ENCODE measurements at places on chromosomes 1 and 21. TPM values are rescaled to one million over a fixed set of nuclear protein-coding genes. Genes with fewer than 3 reads are reported as not detected.

GRCh38 chr1:2541619-2542245, 11.7 kb upstream of the HES5 start:
- no peaks in the 10 kb centered on the region for H3K36me3 ChIP-seq
- no peak overlapping the region for H3K27ac ChIP-seq
- no peak overlapping the region for H3K4me3 ChIP-seq
- no peak for DNase-seq
- peaks cover 12% of the 10 kb centered on the region for H3K4me1 ChIP-seq

- DNase-seq = no peak
- peaks cover 4% of the 10 kb centered on the region for H3K36me3 ChIP-seq
- H3K27me3 ChIP-seq = no peaks in the 10 kb centered on the region
- no peak overlapping the region for H3K27ac ChIP-seq
- H3K4me3 ChIP-seq = no peak overlapping the region
Observed at GRCh38 chr1:194055536-194055935, 869.1 kb upstream of the B3GALT2 start.

- H3K4me1 ChIP-seq = no peaks in the 10 kb centered on the region
- no peak overlapping the region for H3K4me3 ChIP-seq
- no peak for DNase-seq
- H3K36me3 ChIP-seq = peaks cover 4% of the 10 kb centered on the region
Observed at GRCh38 chr21:41582866-41583265, 74.9 kb upstream of the TMPRSS2 start.

- H3K27ac ChIP-seq = no peak overlapping the region
- H3K27me3 ChIP-seq = peaks cover 12% of the 10 kb centered on the region
- H3K4me1 ChIP-seq = peaks cover 12% of the 10 kb centered on the region
- DNase-seq = no peak
- no peak overlapping the region for H3K4me3 ChIP-seq
- peaks cover 4% of the 10 kb centered on the region for H3K36me3 ChIP-seq
Observed at GRCh38 chr1:215530401-215530984, 36.6 kb upstream of the KCTD3 start.

- H3K4me1 ChIP-seq = peaks cover 63% of the 10 kb centered on the region
- DNase-seq = no peak
- H3K36me3 ChIP-seq = 0 out of 2 replicates have a peak, but pooled peaks cover 3% of the 10 kb centered on the region
Observed at GRCh38 chr1:89954401-89954800, 40.5 kb upstream of the ZNF326 start.

GRCh38 chr1:168348146-168348709, 67.6 kb downstream of the TBX19 start:
- no peaks in the 10 kb centered on the region for H3K36me3 ChIP-seq
- DNase-seq = no peak
- no peak overlapping the region for H3K27ac ChIP-seq
- H3K27me3 ChIP-seq = no peaks in the 10 kb centered on the region
- peak overlapping the region; percentile 72 for H3K4me3 ChIP-seq

DNA sequence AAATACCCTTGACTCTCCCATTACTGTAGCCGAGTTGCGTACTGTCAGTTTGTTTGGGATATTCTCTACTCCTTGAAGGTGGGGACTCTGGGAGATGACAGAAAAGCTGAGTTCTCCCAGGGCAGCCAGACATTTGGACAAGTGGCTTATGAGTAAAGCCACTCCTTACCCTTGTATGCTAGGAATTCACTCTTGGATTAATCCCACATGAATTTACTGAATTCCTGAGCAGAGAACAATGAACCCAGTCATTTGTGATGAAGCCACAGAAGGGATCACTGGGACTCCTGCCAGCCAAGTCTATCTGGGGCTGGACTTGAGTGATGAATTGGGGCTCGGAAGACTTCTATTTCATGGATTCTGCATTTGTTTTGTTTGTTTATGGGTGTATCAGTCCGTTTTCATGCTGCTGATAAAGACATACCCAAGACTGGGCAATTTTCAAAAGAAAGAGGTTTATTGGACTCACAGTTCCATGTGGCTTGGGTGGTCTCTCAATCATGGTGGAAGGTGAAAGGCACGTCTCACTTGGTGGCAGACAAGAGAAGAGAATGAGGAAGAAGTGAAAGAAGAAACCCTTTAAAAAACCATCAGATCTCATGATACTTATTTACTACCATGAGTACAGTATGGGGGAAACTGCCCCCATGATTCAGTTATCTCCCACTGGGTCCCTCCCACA, 25.1 kb downstream of the C1orf116 start:
- peak overlapping the region; percentile 99 for H3K27ac ChIP-seq
- DNase-seq = peak; percentile 95
- H3K36me3 ChIP-seq = peaks cover 5% of the 10 kb centered on the region

DNA sequence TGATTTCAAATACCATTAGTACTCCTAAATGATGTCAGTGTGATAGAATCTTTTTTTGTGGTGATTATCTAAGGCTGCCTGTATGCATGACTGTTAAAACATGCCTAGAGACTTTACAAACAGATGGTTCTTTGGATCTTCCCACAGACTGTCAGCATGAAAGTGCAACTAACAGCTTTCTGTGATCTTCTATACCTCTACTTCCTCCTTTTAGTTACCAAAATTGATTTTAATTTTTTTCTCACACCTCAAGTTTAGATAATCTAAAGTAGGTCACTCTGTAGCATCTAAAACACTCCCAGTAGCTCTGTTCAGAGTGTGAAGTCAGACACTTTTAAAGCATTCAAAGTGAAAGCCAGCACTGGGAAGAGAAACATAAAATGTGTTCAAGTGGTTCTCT, 534.5 kb downstream of the PTPRC start:
- H3K36me3 ChIP-seq = no peaks in the 10 kb centered on the region
- peaks cover 6% of the 10 kb centered on the region for H3K4me1 ChIP-seq
- no peak overlapping the region for H3K27ac ChIP-seq
- no peak overlapping the region for H3K4me3 ChIP-seq

DNA sequence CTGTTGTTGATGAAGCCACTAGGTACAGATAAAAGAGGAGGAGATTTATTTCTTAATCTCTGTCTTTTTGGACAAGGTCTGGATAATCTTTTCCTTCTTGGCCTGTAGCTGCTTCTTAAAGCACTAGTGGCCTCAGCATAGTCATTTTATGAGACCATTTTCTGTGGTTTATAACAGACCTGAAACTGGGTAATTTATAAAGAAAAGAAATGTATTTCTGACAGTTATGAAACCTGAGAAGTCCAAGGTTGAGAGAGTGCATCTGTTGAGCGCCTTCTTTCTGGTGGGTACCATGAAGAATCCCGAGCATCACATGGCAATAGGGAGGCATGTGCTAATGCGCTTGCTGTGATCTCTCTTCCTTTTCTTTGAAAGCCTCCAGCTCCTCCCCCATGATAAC, 36.7 kb upstream of the PDC start:
- H3K36me3 ChIP-seq = peaks cover 8% of the 10 kb centered on the region
- H3K4me1 ChIP-seq = peaks cover 81% of the 10 kb centered on the region
- H3K4me3 ChIP-seq = no peak overlapping the region
- no peaks in the 10 kb centered on the region for H3K27me3 ChIP-seq
- DNase-seq = no peak

- peaks cover 5% of the 10 kb centered on the region for H3K27me3 ChIP-seq
- no peak overlapping the region for H3K4me3 ChIP-seq
- no peak overlapping the region for H3K27ac ChIP-seq
- DNase-seq = peak; percentile 55
- peaks cover 15% of the 10 kb centered on the region for H3K4me1 ChIP-seq
Observed at GRCh38 chr1:174114788-174115448, 44.4 kb upstream of the RABGAP1L start.

DNA sequence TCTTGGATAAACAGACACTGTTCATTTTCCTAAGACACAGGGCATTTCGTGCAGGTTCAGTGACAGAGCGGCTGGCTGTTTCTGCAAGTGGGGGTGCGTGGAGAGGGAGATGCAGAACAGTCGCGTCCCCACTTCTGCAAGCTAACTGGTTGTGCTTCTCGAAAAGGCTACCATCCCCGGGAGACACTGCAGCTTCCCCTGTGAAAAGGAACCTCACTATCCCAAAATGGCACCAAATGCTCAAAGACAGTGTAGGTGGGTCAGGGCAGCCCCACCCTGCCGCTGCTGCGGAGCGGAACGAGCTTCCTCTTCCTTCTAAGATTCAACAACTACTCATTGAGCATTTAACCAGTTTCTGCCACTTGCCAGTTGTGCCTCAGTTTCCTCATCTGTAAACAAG, 19.2 kb upstream of the BACE2 start:
- DNase-seq = no peak
- H3K27ac ChIP-seq = no peak overlapping the region
- no peaks in the 10 kb centered on the region for H3K4me1 ChIP-seq
- no peaks in the 10 kb centered on the region for H3K36me3 ChIP-seq

DNA sequence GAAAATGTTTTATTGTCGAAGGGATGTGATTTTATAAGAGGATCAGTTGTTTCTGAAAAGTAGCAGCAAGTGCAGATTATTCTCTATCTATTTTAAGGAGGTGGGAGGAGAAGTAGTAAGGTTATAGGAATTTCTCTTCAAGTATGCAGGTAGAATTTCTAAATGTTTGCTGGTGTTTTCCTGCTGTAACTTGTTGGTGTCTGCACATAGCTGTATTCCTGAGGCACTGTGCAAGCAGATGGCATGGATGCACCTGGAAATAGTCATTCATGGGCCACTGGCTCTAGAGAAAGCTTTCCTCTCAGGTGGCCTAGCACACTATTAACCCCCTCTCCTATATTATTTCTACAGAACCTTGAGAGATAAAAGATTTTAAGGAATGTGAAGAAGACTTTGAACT, 30.3 kb upstream of the PODN start:
- no peak for DNase-seq
- H3K27ac ChIP-seq = no peak overlapping the region
- no peaks in the 10 kb centered on the region for H3K27me3 ChIP-seq
- H3K4me3 ChIP-seq = no peak overlapping the region

DNA sequence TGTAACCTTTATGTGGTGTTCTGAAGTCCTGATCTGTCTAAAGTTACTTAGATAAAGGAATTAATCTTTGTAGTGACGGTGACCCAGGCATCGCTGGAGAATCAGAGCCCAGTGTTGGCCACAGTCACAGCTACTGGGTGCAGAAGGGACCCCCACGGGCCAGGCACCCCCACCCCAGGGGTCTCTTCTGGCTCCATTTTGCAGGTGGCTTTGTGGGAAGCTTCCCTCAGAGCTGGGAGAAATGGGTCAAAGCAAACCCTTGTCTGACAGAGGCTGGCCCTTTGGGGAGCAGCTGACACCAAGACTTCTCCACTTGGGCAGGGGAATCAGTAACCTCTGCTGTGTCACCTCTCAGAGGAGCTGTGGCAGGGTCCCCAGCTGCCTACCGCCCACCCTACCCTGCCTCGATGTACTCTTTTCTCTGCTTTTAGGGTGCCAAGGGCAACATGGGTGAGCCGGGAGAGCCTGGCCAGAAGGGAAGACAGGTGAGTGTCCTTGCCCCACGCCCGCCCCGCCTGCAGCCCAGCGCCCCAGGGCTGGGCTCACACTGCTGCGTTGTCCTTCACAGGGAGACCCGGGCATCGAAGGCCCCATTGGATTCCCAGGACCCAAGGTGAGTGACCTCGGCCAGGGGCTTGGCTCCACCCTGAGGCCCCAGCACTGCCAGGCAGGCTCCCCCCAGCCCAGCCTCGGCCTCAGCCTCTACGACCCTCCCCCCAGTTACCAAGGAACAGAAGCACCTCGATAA, 17.7 kb downstream of the COL6A2 start:
- peaks cover 23% of the 10 kb centered on the region for H3K36me3 ChIP-seq
- no peak overlapping the region for H3K4me3 ChIP-seq
- DNase-seq = no peak
- H3K27ac ChIP-seq = no peak overlapping the region
- H3K4me1 ChIP-seq = peaks cover 6% of the 10 kb centered on the region

GRCh38 chr1:220431554-220432239, 96.2 kb upstream of the MARK1 start:
- H3K27ac ChIP-seq = no peak overlapping the region
- no peaks in the 10 kb centered on the region for H3K27me3 ChIP-seq
- no peak overlapping the region for H3K4me3 ChIP-seq
- no peaks in the 10 kb centered on the region for H3K36me3 ChIP-seq
- no peaks in the 10 kb centered on the region for H3K4me1 ChIP-seq

GRCh38 chr21:15247613-15248012, 182.8 kb upstream of the NRIP1 start:
- peaks cover 30% of the 10 kb centered on the region for H3K4me1 ChIP-seq
- DNase-seq = no peak
- no peaks in the 10 kb centered on the region for H3K27me3 ChIP-seq
- no peaks in the 10 kb centered on the region for H3K36me3 ChIP-seq
- no peak overlapping the region for H3K4me3 ChIP-seq
- H3K27ac ChIP-seq = no peak overlapping the region

DNA sequence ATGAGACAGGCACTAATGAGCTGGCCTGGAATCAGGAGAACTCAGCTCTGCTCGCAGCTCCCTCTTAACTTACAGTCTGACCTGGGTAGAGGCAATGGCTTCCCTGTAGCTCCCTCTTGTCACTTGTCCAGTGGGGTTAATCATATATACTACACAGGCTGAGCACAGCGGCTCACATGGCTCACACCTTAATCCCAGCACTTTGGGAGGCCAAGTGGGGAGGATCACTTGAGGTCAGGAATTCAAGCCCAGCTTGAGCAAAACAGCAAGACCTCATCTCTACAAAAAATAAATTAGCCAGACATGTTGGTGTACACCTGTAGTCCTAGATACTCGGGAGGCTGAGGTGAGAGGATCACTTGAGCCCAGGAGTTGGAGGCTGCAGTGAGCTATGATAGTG, 4.2 kb downstream of the S100A6 start:
- H3K4me3 ChIP-seq = no peak overlapping the region
- H3K36me3 ChIP-seq = peaks cover 19% of the 10 kb centered on the region
- peak overlapping the region; percentile 67 for H3K27ac ChIP-seq
- peaks cover 61% of the 10 kb centered on the region for H3K4me1 ChIP-seq
- DNase-seq = no peak

DNA sequence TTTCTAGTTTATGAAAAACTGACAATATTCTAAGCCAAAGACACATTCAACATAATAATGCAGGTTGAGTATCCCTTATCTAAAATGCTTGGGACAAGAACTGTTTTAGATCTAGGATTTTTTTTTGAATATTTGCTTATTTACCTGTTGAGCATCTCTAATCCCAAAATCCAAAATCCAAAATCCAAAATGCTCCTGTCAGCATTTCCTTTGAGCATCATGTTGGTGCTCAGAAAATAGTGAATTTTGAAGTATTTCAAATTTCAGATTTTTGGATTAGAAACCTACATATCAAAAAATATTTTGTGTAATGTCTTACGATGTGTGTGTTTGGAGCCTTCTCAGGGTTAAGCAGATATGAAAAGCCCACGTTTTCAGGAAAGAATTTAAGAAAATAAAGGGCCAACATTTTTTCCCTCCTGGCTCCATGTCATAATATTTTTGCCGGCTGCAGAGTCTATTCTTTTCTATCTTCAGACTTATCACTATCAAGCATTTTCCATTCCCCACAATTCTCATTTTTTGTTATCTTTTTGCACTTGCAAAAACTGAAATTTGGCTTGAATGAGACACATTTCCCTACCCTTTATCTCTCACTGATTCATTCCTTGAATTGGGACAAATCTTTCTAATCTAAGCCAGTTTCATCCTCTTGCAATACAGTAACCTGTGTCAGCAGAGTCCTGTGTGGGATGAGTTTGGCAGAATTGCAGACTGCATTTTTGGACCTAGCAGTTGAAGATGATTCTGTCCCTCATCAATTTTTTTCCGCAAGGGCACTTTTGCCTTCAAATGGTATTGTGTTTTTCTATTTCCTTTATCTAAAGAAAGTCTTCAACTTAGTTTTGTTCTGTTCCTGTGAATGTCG, 233.9 kb downstream of the DISC1 start:
- no peak overlapping the region for H3K27ac ChIP-seq
- no peaks in the 10 kb centered on the region for H3K36me3 ChIP-seq
- H3K4me1 ChIP-seq = peaks cover 16% of the 10 kb centered on the region
- no peaks in the 10 kb centered on the region for H3K27me3 ChIP-seq

Gene COL6A1
- total RNA-seq = 368 TPM

Gene LCE2C
- total RNA-seq = not detected

Gene CD5L
- not detected for total RNA-seq

Gene USP1
- 24.9 TPM for total RNA-seq

All from HFFc6 (cell line).